WTC11 (cell line): ENCODE measurements at places on chromosomes 16 and 17. TPM values are rescaled to one million over a fixed set of nuclear protein-coding genes. Genes with fewer than 3 reads are reported as not detected.

DNA sequence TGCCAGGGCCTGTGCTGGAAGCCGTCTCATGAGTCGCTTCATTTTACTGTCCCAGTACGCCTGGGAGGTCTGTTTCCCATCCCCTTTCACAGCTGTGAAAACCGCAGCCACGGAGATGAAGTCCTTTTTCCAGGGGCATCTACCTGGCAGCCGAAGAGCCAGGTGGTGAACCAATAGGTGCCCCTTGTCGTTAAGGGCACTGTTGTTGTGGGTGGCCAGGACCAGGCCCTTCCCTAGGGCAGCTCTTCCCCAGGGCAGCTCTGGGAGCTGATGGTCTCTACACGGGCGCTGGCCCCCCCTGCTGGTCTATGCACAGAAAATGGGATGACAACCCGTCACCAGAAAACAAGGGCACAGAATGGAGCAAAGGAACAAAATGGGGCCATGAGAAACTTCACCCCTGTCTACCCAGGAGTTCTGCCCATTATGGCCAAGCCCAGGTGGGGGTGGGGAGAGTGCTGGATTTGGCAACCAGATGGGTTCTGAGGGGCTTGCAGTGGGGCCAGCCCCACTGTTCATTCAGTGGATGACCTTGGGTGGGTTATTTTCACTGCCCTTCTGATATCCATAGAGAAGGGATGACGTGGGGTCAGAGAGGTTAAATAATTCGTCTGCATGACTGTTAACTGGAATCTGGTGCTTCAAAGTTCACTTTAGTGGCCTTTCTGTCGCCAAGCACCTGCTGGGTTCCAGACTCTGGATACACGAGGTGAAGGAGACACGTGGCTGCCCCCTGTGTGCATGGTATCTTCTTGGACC, 11.5 kb downstream of the RMI2 start:
- peak; percentile 80 for DNase-seq
- peaks cover 58% of the 10 kb centered on the region for H3K4me1 ChIP-seq
- no peaks in the 10 kb centered on the region for H3K27me3 ChIP-seq
- H3K36me3 ChIP-seq: peaks cover 21% of the 10 kb centered on the region

GRCh38 chr17:9760266-9760665, 31.1 kb downstream of the DHRS7C start:
- H3K4me1 ChIP-seq: no peaks in the 10 kb centered on the region
- H3K27me3 ChIP-seq: peaks cover 4% of the 10 kb centered on the region; the same call in 1 of the 2 replicates
- DNase-seq: no peak

GRCh38 chr17:43662413-43663141, 855 bp upstream of the MEOX1 start:
- peaks cover 41% of the 10 kb centered on the region for H3K4me1 ChIP-seq
- no peak overlapping the region for H3K4me3 ChIP-seq
- DNase-seq: no peak

DNA sequence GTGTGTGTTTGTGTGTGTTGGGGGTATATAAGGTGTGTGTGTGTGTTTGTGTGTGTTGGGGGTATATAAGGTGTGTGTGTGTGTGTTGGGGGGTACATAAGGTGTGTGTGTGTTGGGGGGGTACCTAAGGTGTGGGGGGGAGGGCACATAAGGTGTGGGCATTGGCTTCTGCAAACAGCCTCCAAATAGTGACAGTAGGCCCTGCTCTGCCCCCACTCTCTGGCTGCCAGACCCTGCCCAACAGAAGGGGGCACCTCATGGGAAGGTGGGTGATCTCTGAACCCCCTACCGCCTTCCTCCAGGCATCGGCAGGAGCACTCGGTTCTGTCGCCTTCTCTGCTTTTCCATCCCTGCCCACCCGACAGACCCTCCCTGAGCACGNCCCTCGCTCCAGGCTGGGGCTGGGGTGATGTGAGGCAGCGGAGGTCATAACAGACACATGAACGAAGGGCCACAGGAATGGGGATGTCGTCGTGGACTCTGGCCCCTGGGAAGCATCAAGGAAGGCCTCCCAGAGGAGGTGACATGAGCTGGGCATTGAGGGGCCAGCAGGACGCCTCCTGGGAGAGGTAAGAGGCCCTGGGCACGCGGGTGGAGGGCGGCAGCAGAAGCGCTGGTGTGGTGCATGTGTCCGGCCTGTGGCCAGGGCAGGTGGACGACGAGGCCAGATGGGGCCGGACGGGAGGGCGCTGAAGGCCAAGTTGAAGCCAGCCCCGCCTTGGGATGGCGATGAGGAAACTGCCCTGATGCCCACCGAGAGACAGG, 136.6 kb upstream of the RPH3AL start:
- peaks cover 26% of the 10 kb centered on the region for H3K27me3 ChIP-seq
- peaks cover 16% of the 10 kb centered on the region for H3K4me1 ChIP-seq
- no peak overlapping the region for H3K27ac ChIP-seq
- no peaks in the 10 kb centered on the region for H3K36me3 ChIP-seq
- H3K4me3 ChIP-seq: peak overlapping the region; percentile 66
- DNase-seq: peak; percentile 48

PRR35 gene
- 0.72 to 1.1 TPM (median 0.94 TPM) in 3 replicates for total RNA-seq

GRCh38 chr17:28551421-28552175, 826 bp downstream of the UNC119 start:
- peak overlapping the region; percentile 97 for H3K4me3 ChIP-seq
- H3K27me3 ChIP-seq: no peaks in the 10 kb centered on the region
- peaks cover 23% of the 10 kb centered on the region for H3K4me1 ChIP-seq
- peaks cover 27% of the 10 kb centered on the region for H3K36me3 ChIP-seq
- no peak for DNase-seq

DNA sequence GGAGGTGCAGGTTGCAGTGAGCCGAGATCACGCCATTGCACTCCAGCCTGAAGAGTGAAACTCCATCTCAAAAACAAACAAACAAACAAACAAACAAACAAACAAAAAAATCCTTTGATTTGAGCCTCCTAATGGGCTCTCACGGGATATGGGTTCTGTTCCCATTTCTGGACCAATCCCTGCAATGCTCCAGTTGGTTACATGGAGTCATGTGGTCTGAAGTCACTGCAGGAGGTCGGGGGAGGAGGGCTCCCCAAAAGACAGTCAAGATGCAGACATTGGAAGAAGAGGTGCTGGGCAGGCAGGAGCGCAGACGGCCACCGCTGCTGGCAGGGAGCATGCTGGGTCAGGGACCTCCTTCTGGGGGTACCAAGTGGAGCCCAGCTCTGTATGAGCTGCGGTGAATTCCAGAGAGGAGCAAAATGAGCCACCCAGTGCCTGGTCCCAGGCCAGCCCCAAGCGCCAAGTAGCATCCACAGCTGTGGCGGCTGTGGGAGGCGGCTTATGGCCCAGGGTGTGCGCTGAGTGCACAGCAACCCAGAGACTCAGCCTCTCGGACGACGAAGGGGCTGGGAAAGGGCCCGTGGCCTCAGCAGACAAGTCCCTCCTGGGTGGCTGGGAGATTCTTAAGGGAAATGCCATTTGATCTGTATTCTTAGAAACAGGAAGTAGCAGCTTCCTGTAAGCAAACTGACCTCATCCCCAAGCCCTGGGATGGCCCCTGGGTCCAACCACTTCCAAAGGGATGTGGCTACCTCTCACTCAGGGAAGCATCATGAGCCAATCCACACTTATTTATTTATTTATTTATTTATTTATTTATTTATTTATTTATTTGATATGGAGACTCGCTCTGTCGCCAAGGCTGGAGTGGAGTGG, 19.6 kb upstream of the ATP2A3 start:
- no peak for DNase-seq
- no peak overlapping the region for H3K27ac ChIP-seq
- no peak overlapping the region for H3K4me3 ChIP-seq
- peaks cover 35% of the 10 kb centered on the region for H3K4me1 ChIP-seq
- H3K27me3 ChIP-seq: no peaks in the 10 kb centered on the region

GRCh38 chr16:26963109-26963508, 103.6 kb upstream of the C16orf82 start:
- H3K4me1 ChIP-seq: peaks cover 2% of the 10 kb centered on the region
- no peaks in the 10 kb centered on the region for H3K36me3 ChIP-seq
- H3K27me3 ChIP-seq: peaks cover 4% of the 10 kb centered on the region
- DNase-seq: peak; percentile 63
- H3K4me3 ChIP-seq: no peak overlapping the region

DNA sequence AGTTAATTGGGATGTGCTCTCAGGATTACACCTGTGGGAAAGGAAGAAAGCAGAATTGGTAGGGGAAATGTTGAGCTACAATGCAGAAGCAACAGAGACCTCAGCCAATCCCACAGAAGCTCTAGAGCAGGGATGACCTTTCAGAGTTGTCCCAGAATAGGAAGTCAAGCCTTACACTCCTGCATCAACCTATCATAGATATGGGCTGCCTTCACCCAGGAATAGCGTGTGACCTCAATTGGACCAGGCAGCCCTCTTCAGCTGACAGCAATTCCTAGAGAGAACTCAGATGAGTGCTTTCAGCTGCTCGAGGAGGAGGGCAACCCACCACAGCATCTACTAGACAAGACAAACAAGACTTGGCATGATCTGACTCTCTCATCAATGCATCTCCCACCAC, 189.7 kb downstream of the TMEM132E start:
- no peak overlapping the region for H3K27ac ChIP-seq
- no peak for DNase-seq
- H3K4me3 ChIP-seq: no peak overlapping the region

GRCh38 chr16:11621920-11622651, 35.4 kb upstream of the LITAF start:
- H3K27ac ChIP-seq: no peak overlapping the region
- H3K4me1 ChIP-seq: peaks cover 8% of the 10 kb centered on the region
- no peak for DNase-seq
- peaks cover 21% of the 10 kb centered on the region for H3K27me3 ChIP-seq
- no peaks in the 10 kb centered on the region for H3K36me3 ChIP-seq

DNA sequence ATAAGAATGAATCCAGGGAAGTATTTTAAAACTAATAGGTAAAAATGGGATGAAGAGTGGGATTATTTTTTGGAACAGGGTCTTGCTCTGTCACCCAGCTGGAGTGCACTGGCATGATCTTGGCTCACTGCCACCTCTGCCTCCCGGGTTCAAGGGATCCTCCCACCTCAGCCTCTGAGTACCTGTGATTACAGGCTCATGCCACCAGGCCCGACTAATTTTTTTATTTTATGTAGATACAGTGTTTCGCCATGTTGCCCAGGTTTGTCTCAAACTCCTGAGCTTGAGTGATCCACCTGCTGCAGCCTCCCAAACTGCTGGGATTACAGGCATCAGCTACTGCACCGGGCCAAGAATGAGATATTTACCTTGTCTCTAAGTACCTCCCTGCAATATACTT, 22.1 kb downstream of the NSMCE1 start:
- H3K4me3 ChIP-seq: no peak overlapping the region
- H3K4me1 ChIP-seq: peaks cover 20% of the 10 kb centered on the region
- no peak overlapping the region for H3K27ac ChIP-seq
- no peak for DNase-seq
- H3K36me3 ChIP-seq: no peaks in the 10 kb centered on the region
- no peaks in the 10 kb centered on the region for H3K27me3 ChIP-seq

DNA sequence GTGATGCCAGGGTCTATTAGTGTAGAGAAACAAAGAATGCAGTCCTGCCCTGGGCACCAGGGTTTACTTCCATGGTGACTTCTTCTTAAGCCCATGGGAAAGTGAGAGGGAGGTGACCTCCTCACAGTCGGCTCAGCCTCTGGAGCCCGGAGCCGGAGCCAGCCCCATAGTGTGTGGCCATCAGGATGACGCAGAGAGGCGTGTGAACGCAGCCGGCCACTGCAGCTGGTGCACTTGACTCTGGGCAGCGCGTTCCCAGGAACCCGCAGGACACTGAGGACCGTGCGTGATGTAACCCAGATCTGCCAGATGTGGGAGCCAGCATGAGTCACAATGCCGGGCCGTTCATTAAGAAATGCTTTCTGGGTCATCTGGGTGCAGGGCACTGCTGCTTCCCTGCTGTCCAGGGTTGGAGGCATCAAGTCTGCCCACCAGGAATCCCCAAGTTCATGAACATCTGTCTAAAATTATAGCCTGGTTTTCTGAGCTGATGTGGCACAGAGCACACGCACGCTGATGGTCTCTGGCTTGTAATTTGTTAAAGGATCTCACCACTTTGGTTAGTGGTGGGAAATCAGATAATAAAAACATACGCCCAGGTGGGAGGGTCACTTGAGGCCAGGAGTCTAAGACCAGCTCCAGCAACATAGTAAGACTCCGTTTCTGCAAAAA, 114.1 kb downstream of the PITPNC1 start:
- peak overlapping the region; percentile 14; the same call in 1 of the 2 replicates for H3K4me3 ChIP-seq
- DNase-seq: peak; percentile 47
- H3K27ac ChIP-seq: peak overlapping the region; percentile 86
- peaks cover 56% of the 10 kb centered on the region for H3K4me1 ChIP-seq

- DNase-seq: no peak
- H3K27me3 ChIP-seq: peaks cover 100% of the 10 kb centered on the region
- no peak overlapping the region for H3K27ac ChIP-seq
- H3K4me3 ChIP-seq: peak overlapping the region; percentile 49
- no peaks in the 10 kb centered on the region for H3K36me3 ChIP-seq
Observed at GRCh38 chr16:73034374-73034773, 13.6 kb downstream of the ZFHX3 start.

KRTAP9-8 gene
- not detected in 3 replicates for total RNA-seq

SLC7A6OS gene
- 20.5 to 22.6 TPM (median 20.7 TPM) in 3 replicates for total RNA-seq

RNF135 gene
- 10.3 to 12.3 TPM (median 10.4 TPM) in 3 replicates for total RNA-seq

GRCh38 chr17:74212913-74213791, at the start of gene TTYH2:
Gene TTYH2 (plus strand): TSS chr17:74213571. CDS start chr17:74213588, 17 bp downstream.
- peaks cover 45% of the 10 kb centered on the region for H3K4me1 ChIP-seq
- H3K4me3 ChIP-seq: peak within 1 kb of the TSS; percentile 93
- peaks cover 22% of the 10 kb centered on the region for H3K36me3 ChIP-seq
- peak within 1 kb of the TSS; percentile 65 for H3K27ac ChIP-seq

TCAP gene
- total RNA-seq: 2.5 to 2.9 TPM (median 2.8 TPM) in 3 replicates

- DNase-seq: no peak
- no peak overlapping the region for H3K27ac ChIP-seq
- H3K4me1 ChIP-seq: no peaks in the 10 kb centered on the region
- peaks cover 13% of the 10 kb centered on the region for H3K27me3 ChIP-seq
- H3K4me3 ChIP-seq: no peak overlapping the region
Observed at GRCh38 chr16:50531901-50532300, 16.3 kb upstream of the NKD1 start.

CCL8 gene
- not detected in 3 replicates for total RNA-seq

- H3K4me3 ChIP-seq: no peak overlapping the region
- peaks cover 6% of the 10 kb centered on the region for H3K4me1 ChIP-seq
- H3K27ac ChIP-seq: no peak overlapping the region
- H3K36me3 ChIP-seq: no peaks in the 10 kb centered on the region
- peaks cover 48% of the 10 kb centered on the region for H3K27me3 ChIP-seq
Observed at GRCh38 chr17:44960691-44961090, 7.4 kb downstream of the C1QL1 start.

MT1F gene
- total RNA-seq: 50.6 to 60.2 TPM (median 58.2 TPM) in 3 replicates

DNA sequence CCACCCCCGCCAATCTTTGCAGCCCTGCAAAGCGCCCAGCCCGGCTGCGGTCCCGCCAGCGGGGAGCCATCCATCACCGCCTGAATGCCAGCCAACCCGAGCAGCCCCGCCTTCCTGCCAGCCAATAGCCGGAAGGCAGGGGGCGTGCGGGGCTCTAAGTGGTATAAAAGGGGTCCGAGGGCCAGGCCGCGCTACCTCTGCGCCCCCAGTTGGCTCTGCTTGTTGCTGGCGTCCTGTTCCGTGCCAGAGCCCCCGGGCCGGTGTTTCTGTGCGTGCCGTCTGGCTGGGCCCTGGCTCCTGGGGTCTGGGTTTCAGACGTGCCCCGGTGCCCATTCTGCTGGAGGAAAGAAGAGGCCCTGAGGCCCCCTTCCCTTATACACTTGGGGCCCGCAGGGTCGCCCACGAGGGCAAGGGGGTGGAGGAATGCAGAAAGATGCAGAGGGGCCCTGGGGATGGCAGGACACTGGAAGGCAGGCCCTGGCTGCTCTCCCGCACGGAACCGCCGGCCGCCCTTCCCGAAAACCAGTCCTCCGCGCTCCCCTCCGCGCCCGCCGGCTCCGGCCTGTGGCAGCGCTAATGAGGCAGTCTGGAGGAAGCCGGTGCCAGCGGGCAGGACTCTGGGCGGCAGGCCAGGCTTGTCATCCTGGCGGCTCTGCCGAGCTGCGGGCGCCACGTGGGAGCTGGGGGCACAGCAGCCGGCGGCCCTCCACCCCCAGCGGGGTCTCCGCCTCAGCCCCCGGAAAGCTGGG, 14.0 kb downstream of the COPZ2 start:
- H3K4me1 ChIP-seq: peaks cover 25% of the 10 kb centered on the region
- peak overlapping the region; percentile 84 for H3K4me3 ChIP-seq
- H3K27me3 ChIP-seq: peaks cover 38% of the 10 kb centered on the region
- H3K36me3 ChIP-seq: no peaks in the 10 kb centered on the region

C17orf50 gene
- 0.30 to 0.89 TPM (median 0.35 TPM) in 3 replicates for total RNA-seq
